CD4-positive, alpha-beta T cell treated with Interleukin-2 at 100 ng/mL for 4 hours (primary cell): ENCODE measurements at places on chromosomes 11 and 22.

DNA sequence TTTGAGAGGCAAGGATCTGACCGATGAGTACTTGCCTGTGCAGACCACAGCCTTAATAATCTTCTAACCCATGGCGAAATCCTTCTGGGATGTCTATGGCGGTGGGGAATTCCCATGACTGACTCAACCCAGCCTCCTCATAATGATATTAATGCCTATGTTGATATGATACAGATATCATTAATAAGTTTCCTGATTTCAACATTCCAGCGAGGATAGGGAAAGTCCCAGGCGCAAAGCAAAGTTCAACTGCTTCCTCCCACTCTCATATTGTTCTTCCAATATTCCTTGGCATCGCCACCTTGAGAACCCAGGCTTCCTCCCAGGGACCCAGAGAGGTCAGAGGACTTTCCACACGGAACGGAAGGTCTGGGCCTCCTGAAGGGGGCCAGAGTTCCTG lies 110.3 kb upstream of the TMEM45B start:
- no peak for DNase-seq

GRCh38 chr11:61635787-61636186 lies 44.4 kb upstream of the DAGLA start:
- DNase-seq: no peak

- DNase-seq: no peak
These were observed 228.5 kb upstream of the B3GAT1 start for GRCh38 chr11:134640536-134640935.

DNA sequence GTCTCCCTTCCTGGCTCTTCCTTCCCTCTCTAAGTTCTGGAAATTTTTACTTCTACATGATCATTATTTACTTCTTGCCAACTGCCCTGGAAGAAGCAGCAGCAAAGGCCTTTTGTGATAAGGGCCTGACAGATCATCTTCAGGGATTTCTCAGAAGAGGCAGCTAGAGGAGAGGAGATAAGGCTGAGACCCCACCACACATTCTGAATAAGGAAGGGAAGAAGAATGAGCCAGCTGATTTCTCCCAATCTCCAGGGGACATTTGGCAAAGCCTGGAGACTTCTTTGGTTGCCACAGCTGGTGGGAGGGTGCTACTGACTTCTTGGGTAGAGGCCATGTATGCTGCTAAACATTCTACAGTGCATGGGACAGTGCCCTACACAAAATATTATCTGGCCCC lies 122.4 kb upstream of the OR9Q1 start:
- DNase-seq: no peak

GRCh38 chr11:86142170-86142569 lies 73.3 kb upstream of the PICALM start:
- DNase-seq: no peak

DNA sequence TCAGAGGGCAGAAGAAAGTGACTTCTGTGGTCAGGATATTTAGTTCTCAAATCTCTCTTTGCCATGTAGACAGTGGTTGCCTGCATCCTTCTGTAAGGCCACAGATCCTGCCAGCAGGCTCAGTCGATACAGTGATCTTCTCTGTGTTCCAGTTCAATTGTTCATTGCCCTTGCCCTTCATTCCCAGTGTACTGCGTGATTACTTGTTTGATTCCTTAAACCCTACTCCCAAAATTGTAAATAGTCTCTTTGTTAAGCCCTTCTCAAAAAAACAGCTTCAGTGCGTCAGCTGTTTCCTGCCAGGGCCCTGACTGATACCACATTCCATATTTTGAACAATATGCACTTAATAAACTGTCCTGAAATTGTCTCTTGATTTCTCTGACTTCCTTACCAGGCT lies 9.3 kb upstream of the TYR start:
- no peak for DNase-seq

GRCh38 chr22:33577862-33578411 lies 342.3 kb downstream of the LARGE1 start:
- DNase-seq: no peak

GRCh38 chr22:42056757-42057511 lies 13.7 kb downstream of the NAGA start:
- DNase-seq: no peak
